ENCODE measurements at places on chromosomes 4 and X.

GRCh38 chrX:68728186-68728585 is 80.7 kb downstream of the STARD8 start:
- no peak for DNase-seq

GRCh38 chr4:139896091-139896604 is 230.5 kb downstream of the MGST2 start:
- no peak for DNase-seq

- DNase-seq, result no peak
Measured at GRCh38 chr4:14337892-14338584, 664.2 kb upstream of the CPEB2 start.

- no peak for DNase-seq
Measured at GRCh38 chr4:163781726-163782125, 287.2 kb downstream of the TMA16 start.

- DNase-seq, result no peak
Measured at GRCh38 chrX:8939322-8939721, 94.6 kb downstream of the FAM9B start.

GRCh38 chr4:9771034-9771433 is 10.4 kb upstream of the DRD5 start:
- DNase-seq, result no peak

- DNase-seq, result no peak
Measured at GRCh38 chrX:34238896-34239295, 106.8 kb upstream of the FAM47A start.

DNA sequence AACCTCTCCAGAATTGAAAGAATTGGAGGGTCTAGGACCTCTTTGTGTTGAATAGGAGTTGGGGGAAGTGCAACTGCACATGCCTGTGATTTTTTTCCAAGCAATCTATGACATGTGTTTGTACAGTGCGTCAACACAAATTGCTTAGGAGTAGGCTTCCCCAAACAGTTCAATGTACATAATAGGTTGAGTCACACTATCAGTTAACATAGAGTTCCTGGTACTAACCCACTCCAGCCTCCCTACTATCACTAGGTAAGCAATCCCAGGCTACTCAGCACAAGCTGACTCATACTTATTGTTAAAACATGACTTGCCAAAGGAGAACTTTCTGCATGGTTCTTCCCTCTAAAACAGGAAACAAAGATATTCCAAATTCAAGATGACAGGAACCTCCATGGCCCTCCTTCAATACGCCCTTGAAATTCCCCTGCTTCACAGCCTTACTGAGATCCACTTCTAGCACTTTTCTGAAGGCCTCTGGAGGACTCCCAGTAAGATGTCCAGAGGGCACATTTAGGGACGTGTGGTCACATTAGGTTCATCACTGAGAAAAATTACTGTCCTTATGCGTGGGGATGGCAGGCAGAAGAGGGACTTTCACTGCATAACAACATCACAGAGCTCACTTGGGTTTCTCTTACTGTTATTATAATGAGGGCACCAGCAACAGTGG is 8.4 kb upstream of the VSIG1 start:
- no peak for DNase-seq

DNA sequence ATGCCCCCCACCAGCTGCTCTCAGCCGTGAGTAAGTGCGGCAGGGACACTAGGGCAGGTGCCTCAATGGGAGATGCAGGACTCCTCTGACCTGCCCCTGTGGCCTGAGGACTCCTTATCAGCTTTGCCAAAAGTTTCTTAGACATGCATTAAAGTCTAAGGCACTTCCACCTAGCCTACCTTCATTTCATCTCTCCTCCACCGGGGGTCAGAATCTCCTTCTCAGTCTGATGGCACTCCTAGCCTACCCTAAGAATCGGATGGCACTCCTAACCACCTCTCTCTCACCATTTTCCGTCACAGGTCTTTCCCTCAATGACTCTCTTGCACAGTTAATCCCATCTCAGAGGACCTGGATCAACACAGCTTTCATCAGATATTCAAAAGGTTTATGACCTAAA is 85.9 kb downstream of the OTC start:
- no peak for DNase-seq

DNA sequence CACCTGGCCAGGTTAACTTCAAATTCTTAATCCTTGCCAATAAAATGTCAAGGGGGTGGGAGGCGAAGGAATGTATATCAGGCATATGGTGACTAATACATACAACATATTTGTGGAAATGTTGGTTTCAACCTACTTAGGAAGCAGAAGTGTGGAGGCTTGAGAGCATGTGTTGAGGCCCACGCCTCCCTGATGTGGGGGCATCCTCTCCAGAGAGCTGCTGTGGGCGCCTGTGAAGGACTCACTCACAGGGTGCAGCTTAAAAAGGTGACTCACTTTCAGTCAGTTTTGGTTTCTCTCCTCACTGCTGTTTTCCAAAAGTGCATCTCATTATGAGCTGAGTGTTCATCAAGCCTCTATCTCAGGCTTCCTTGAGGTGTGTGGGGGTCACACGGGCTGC is 27.5 kb downstream of the LNX1 start:
- DNase-seq, result no peak

GRCh38 chrX:153377727-153378126 is 23.4 kb downstream of the PNMA6E start:
- no peak for DNase-seq

Data from activated CD8-positive, alpha-beta memory T cell treated with anti-CD3 and anti-CD28 coated beads for 4 hours (primary cell).